Stimulated activated CD8-positive, alpha-beta memory T cell treated with anti-CD3 and anti-CD28 coated beads, Interleukin-12 subunit alpha, Interleukin-12 subunit beta, amount 100 ng/mL, for 1 hour (primary cell): ENCODE measurements at places on chromosomes 11 and 22.

GRCh38 chr22:33787645-33788456, 132.4 kb downstream of the LARGE1 start:
- DNase-seq: no peak

GRCh38 chr11:1487851-1488574, 1.4 kb upstream of the MOB2 start:
- DNase-seq: no peak

- no peak for DNase-seq
Measured at GRCh38 chr11:108914981-108915380, 250.1 kb downstream of the DDX10 start.

GRCh38 chr22:46935506-46936377, 173.3 kb downstream of the TBC1D22A start:
- DNase-seq: no peak
